ENCODE measurements at places on chromosomes 2 and 18.

- no peak for DNase-seq
Observed at GRCh38 chr2:1278861-1279260, 134.4 kb upstream of the TPO start.

DNA sequence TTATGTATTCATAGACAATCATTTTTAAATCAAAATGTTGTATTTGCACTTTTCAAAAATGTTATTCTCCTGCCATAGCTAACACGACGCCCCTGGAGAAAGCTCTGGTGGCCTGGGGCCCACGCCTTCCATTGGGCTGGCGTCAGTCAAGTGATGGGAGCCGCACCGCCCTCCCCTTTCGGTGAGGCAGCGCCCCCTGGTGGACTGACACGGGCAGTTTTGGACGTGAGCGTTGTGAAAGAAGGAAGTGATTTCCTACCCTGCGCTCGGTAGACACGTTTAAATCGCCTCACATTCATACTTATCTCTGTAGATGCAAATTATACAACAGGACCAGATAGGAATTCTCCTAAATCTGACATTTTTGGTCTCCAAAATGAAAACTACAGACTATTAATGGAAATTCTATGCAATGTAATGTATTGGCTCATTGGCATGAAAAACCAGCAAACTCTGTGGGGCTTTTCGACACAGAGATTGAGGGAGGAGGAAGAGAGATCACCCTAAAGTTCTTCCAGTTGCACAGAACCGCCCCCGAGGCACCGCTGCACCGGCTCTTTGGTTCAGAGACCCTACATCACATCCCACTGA lies 326.2 kb upstream of the SOX11 start:
- peak; percentile 73 for DNase-seq

- DNase-seq = no peak
Observed at GRCh38 chr18:22524783-22525182, 107.1 kb upstream of the CTAGE1 start.

DNA sequence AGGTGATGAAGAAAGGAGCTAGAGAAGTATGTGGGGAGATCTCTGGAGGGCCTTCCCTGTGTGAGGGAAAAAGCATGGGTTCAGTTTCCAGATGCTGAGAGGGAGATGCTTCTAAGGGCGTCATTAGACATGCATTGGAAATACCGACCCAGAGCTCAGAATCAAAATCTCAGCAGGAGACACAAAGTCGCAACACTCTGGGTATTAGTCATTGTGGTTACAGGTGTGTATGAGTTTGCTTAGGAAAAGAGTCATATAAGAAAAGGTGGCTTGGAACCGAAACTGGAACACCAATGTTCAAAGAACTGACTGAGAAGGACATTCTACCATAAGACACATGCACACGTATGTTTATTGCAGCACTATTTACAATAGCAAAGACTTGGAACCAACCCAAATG lies 477.1 kb downstream of the FBXO15 start:
- DNase-seq = no peak

GRCh38 chr18:76461148-76461547 lies 33.9 kb downstream of the ZNF516 start:
- no peak for DNase-seq

DNA sequence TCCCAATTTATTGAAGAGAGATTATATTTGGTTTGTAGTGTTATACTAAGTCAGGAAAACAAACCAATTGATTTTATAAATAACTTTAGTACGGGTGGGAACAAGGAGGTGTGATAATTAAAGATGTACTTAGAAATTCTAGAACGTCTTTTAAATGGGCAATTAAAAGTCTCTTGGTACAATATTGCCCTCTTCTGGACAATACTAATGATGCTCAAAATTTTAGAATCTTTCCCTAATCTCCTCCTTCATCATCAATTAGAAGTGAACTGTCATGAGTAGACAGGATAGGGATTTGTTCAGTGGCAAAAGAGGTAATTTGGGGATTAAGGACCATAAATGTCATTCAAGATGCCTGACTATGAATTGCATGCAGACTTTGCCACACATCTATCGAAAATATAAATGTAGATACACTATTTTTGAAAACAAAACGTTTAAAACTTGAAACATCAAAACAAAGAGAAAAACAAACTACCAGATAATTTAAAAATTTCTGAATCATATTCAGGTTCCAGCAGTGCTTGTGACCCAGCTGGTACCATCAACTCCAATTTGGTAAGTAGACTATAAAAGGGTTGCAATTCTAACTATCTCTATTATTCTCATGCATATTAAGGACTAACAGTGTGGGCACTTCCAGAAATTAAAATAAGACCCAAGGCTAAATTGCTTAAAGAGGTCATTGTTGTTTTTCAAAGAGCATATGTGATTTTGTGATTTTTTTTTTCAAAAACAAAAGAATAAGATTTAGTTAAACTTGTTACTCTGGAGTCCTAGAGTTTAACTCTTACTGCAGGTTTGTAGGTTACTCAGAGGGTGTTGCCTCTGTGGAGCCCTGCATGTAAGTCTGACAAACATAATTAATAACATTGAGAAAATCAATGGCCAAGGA lies 123.5 kb downstream of the LAMA3 start:
- no peak for DNase-seq

- DNase-seq = no peak
Observed at GRCh38 chr18:9665314-9665713, 42.8 kb upstream of the RAB31 start.

All from NCI-H1092 (cell line).